ENCODE measurements at places on chromosomes 2 and 18. TPM values are rescaled to one million over a fixed set of nuclear protein-coding genes. Genes with fewer than 3 reads are reported as not detected.

The ITPRIPL1 gene
- 26.8 TPM for total RNA-seq

The TDRD15 gene
- total RNA-seq, result not detected

The SFXN5 gene
- total RNA-seq, result 11.4 TPM

The DSEL gene
- total RNA-seq, result 0.06 TPM

DNA sequence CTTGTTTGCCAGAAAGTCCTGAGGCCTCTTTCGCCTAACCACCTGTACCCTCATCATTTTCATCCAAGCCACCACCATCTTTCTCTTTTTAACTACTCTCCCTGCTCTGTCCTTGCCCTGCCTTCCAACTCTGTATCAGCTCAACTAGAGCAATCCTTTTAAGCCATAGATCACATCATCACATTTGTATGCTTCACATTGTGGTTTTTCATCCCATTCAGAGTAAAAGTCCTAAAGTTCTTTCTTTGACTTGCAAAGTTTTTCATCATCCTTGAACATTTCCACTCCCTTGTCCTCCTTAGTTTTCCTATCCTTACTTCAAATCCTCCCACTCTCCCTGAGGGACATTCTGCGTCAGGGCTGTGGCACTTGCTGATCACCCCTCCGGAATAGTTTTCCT, 73.9 kb downstream of the SLC39A10 start:
- no peak for DNase-seq

DNA sequence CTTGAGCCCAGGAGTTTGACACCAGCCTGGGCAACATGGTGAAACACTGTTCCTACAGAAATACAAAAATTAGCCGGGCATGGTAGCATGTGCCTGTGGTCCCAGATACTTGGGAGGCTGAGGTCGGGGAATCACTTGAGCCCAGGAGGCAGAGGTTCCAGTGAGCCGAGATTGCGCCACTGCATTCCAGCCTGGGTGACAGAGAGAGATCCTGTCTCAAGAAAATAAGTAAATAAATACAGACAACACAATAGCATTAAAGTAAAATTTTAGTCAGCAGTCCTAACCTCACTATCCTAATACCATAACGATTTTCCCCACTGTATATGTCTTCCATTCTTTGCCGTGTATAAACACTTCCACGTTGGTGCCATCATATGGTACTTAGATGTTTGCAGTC, 83.0 kb upstream of the MBOAT2 start:
- DNase-seq, result no peak

DNA sequence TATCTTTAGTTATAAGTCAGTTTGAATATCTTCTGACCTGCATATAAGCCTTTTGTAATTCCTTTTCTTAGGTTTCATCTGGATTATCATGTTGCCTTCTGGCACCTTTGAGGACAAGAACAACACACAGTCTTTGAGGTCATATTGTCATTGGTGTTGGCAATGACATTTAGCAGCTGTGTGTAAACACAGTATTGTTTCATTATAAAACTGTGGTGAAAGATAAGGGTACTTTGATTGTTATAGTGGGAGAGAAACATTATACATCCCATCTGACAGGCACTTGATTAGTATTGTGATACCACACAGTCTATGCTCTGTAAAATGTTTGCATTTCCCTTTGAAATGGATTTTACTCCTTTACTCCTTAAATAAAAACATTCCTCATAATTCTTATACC, 313.5 kb downstream of the RPRM start:
- DNase-seq, result no peak

GRCh38 chr2:152694161-152694661, 23.1 kb downstream of the PRPF40A start:
- no peak for DNase-seq

GRCh38 chr2:32611366-32611765, 16.5 kb upstream of the TTC27 start:
- no peak for DNase-seq

DNA sequence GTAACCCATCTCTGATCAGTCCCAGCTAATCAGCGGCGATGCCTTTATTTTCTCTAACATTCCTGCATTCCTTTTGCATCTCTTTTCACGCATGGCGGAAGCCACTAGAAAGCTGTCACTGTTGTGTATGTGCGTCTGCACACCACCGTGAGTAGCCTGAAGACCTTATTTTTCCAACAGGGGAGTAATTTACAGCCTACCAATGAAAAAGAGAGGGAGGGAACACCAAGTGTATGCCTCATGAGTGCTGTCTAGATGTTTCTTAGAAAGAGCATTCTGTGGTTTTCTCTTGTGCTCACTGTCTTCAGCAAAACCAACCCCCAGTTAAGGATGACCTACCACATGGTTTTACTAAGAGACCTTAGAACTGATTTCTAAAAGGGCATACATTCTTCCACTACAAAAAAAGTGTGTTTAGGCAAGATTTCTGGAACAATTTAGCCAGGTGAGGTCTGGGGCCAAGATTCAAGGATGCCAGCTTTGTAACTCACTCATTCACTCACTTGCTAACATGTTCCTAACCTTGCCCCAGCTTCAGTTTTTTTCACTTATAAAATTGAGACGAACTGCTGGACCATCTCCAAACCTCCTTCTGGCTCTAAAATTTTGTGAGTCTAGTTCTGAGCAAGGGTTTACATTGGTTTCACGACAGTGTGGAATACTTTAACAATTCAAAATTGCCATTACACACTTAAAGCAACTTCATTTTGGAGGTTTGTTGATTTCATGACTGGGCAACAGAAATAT, 51.4 kb downstream of the BCL2 start:
- DNase-seq, result no peak

DNA sequence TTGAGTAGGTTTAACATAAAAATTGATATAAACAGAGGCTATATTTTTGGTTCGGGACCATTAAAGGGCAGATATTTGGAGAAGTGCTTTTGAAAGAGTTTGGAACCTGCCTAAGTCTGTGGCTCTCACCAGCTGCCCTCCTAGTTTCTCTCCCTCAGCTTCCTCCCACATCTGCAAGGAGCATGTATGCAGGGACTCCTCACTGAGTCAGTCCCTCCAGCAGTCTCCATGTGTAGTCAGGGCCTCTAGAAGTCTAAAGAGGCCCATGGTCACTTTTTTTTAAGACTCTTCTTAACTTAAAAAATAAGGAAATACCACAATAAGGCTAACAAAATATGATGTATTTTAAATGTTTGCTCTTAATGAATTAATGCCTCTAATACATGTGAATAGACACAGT, 220.0 kb upstream of the TANK start:
- DNase-seq, result no peak

- DNase-seq, result no peak
Observed at GRCh38 chr2:53969285-53969967, 1.4 kb downstream of the PSME4 start.

DNA sequence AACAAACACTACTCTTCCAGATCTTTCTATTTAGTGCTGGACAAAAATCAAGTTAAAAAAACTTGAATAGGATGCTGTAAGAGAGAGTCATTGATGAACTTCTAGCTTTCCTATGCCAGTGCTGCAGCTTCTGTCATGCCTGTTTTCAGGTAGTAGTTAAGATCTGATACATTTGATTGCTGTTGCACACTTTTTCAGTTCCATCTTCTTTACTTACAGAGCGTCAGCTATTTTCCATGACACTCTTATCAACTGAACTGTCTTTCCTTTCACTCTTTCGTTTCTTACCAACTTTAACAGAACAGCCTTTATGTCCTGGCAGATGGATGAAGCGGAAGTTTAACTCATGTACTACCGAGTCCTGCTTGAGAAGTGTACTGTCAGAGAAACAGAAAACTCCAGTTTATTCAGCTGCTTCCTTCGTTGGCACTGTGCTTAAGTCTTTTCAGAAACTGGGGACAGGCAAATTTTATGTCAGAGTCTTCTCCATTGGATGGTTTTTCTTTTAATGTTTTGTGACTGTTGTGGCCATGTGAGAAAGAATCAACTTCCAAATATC, 145.9 kb upstream of the KLHL14 start:
- no peak for DNase-seq

DNA sequence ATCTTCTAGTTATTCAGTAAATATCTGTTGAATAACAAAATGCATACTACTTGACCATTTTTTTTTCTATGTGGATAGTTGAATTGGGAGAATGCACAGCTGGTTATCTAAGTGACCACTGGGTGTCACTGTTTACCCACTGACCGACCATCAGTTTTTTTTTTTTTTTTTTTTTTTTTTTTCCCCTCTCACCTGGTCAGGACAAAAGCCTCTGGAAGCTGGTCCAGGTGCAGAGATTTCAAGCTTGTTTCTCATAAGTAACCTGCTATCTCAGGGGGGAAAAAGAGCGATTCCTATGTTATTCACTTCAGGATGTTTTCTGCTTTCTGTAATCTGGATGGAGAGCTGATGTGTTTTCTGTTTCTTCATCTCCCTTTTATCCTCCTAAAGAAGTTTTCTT, 256.0 kb downstream of the DCDC2C start:
- DNase-seq, result peak; percentile 9

GRCh38 chr18:79457239-79457638, 61.5 kb downstream of the NFATC1 start:
- DNase-seq, result no peak

Measured in G401 (cell line).